Testis (tissue), 5 donors: ENCODE measurements at places on chromosomes 12 and 14. TPM values are rescaled to one million over a fixed set of nuclear protein-coding genes. Genes with fewer than 3 reads are reported as not detected.

DNA sequence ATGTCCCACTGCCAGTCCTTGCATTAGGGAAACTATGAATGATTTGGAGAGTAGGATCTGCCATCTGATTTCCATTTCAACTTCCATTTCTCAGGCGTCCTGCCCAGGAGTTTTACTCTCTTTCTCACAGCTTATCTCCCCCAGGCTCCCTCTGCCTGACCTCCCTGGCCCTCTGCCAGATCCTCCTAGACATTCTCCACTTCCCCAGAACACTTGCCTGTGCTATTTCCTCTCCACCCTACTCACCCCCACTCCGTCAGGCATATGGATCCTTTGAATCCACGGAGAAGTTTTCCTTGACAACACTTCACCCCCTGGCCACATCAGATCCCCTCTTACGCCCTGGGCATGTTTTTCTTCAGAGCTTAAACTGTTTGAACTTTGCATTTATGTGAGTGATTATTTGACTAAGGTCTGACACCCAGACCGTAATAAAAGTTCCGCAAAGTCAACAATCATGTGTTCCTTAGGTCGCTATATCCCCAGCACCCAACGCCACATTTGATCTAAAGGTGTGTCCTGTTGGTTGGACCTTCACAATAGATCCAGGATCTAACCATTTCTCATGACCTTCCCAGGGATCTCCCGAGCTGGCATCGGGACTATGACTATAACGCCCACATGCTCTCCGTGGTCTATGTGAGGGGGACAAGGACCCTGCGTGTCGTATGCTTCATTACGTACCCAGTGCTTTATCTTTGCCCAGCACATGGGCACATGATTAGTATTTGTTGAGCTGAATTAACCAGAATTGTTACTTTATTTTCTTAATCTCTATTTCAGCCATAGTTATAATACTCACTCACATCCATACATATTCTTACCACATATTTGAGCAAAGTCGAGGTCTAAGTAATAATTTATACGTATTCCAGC lies 255.8 kb upstream of the FOXN3 start:
- peak; percentile 31 for DNase-seq

DNA sequence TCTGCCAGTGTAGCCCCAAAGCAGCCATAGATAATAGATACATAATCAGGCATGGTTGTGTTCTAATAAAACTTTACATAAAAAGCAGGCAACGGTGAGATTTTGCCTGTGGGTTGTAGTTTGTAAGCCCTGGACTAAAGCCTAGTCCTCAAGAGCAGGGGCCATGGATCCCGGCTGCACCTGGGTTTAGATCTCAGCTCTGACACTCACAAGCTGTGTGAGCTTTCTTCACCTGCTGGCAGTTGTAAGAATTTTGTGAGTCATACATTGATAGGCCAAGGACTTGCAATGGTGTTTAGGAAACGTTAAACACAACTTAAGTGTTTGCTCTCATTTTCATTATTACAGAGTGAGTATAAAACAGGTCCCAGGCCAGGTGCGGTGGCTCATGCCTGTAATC lies 395.8 kb upstream of the TBX3 start:
- DNase-seq, result no peak

DNA sequence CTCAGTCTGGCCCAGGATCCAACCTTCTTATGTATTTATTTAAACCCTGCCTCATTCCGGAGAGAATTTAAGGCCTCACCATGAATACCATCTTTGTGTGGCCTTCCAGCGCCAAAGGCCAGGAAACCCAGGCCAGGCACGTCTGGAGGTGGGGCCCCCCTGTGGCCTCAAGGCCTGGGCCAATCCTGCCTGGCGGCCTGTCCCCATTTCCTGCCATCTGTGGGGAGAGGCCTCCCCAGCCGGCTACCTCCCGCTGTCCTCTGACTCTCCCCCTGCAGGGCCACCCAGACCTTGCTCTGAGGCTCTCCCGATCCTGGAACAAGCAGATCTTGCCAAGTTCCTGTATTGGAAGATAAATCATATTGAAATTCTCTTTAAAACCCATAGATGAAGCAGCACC lies 37.4 kb upstream of the MEG3 start:
- no peak for DNase-seq

DNA sequence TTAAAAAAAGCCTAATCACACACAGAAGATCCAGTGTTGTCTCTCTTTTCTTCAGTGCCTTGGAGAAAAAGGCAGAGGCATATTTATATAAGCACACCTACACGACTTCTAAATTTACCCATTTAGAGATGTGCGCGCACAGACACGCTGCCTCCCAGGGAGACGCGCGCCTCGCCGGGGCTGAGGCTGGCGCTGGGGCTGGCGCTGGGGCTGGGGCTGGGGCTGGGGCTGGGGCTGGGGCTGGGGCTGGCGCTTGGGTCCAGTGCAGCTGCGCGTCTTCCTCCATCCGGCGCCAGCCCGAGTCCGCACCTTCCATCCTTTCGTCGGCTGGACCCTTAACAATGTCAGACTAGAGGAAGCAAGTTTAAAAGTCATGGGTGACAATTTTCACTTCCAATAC lies 118.4 kb upstream of the ARID2 start:
- DNase-seq, result peak; percentile 16

DNA sequence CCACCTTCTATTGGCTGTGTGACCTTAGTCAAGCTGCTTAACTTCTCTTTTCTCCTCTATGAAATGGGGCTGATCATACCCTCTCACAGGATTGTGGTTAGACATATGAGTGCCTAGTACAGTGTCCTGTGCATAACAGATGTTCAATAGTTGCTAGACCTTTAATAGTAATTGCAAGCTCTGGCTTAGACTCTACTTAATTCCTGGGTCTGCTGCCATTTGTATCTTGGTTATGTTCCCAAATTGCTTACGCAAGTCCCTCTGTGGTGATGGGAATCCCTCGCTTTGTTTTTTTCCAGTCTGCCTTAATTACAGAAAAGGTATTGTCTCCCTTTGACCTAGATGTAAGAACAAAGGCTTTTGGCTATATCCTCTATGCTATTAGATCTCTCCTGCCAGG lies 15.1 kb downstream of the SUDS3 start:
- no peak for DNase-seq

- DNase-seq, result no peak
These were observed 393 bp downstream of the ORMDL2 start for GRCh38 chr12:55818140-55818728.

DNA sequence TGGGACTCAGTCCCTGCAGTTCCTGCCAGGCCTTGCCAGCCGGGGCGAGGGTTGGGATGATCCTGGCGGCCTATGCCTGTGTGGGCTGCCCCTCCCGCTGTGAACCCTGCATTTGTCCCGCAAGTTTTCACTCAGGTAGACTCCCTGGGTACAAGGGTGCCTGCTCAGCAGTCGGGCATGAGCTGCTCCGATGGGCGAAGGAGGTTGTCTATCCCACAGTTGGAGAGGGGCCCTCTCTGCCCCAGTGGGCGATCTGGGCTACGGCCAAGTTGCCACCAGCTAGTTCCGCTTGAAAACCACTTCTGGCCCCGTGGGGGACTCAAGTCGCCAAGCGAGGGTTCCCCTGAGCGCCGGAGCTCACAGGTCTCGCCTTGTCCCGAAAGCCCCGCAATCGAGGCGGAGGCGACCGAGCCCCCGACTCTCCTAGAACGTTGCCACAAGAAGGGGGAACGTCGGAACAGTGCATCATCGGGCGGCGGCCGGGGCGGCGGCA lies 365 bp upstream of the TPI1 start:
- DNase-seq, result no peak

The GLIPR1 gene
- 3.5 TPM for total RNA-seq

The FOS gene
- total RNA-seq, result 44.2 TPM

The DDX23 gene
- total RNA-seq, result 96.1 TPM

The GLIPR1L1 gene
- total RNA-seq, result 9.1 TPM
